SW 1271 (cell line): ENCODE measurements at places on chromosomes 7 and 10.

DNA sequence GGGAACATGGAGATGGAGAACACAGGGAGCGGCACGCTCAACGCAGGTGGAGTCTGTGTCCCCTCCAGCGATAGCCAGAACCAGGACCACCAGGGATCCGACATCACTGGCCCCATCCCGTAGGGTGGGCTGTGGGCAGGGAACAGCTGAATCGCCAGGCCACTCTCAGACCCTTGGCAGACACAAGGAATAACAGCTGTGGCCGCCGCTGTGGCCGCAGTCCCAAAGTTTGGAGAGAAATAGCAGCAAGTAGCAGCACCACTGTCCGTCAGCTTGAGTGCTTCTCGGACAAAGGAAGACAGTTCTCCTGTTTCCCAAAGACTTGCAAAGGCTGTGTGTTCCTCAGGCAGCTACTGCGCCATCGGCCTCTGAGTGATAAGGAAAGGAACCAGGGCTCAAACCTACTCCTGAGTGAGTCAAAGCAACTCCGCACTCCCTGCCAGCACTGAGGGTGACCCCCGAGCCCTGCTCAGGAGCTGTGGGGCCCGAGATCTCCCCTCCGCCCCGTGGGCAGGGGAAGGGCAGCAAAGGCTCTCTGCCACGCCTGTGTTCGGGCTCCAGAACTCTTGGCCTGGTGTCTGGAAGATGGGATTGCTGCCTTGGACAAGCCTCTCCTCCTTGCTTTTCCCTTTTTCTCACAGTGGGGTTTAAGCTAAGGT, 82.3 kb upstream of the FAM20C start:
- DNase-seq = no peak

- no peak for DNase-seq
Observed at GRCh38 chr10:77648472-77648871, 10.9 kb upstream of the KCNMA1 start.

GRCh38 chr10:60048091-60048501, 141.7 kb upstream of the CCDC6 start:
- DNase-seq = peak; percentile 1

GRCh38 chr10:88395677-88396076, 187.4 kb downstream of the RNLS start:
- no peak for DNase-seq

DNA sequence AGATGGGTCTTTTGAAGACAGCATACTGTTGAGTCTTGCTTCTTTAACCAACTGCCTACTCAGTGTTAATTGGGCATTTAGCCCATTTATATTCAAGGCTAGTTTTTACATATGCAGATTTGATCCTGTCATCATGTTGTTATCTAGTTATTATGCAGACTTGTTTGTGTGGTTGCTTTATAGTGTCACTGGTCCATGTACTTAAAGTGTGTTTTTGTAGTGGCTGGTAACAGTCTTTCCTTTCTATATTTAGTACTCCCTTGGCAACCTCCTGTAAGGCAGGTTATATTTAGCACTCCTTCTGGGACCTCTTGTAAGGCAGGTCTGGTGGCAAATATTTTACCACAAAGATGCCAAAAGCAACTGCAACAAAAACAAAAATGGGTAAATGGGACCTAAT, 66.7 kb downstream of the TES start:
- DNase-seq = no peak

DNA sequence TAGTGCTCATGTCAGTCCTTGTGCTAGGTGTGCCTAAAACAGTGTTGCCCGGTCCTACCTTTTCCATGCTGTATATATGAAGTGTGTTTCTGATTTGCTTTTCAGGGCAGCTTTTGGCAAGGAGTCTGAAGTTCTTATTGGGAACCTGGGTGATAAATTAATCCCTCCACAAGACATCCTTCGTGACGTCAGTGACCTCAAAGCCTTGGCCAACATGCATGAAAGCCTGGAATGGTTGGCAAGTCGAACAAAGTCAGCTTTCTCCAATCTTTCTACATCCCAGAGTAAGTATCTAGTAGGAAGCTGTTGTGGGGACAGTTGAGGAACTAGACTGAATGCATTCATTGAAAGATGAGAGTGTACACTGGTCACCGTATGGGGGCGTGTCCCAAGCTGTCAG, 189.4 kb upstream of the LRGUK start:
- no peak for DNase-seq

DNA sequence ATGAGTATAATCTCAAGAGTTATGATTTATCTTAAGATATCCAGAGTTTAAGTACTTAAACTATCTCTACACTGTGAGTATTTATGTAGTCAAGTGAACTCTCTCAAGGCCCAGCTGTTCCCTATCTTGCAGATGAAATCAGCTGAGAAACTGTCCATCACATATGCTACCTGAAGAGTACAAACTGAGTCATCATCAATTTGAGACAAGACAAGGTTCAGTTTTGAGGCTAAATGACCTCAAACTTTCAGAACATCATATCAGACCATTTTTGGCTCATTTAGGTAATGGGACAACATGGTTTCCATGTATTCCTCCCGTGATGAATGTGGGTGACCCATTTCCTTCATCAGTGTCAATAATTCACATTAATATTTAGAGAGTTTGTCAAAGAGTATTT, 53.1 kb upstream of the AUTS2 start:
- no peak for DNase-seq

DNA sequence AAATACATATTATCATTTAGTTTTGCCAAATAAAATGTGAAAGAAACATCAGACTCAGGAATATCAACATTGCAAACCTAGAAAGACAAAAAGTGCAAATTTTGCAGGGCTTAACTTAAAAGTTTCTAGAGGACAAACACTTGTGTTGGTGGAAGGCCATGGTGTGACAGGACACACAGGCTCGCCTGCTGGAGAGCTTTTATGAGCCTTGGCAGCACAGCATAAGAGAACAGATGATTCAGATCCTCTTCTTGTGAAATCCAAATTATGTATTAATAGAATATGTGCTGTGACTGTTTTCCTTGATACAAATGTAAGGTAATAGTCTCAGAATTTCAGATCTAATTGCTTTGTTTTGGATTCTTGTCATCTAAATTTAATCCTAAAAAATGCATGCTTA, 72.9 kb upstream of the ABCB5 start:
- DNase-seq = no peak

DNA sequence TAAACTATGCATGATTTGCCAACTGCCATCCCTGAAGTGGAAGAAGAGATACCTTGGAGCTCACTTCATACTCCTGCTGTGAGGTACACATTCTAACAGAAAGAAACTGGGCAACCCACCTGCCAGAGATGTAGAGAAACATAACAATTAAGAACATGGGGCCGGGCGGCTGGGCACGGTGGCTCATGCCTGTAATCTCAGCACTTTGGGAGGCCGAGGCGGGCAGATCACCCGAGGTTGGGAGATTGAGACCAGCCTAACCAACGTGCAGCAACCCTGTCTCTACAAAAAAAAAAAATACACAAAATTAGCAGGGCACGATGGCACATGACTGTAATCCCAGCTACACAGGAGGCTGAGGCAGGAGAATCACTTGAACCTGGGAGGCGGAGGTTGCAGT, 402.6 kb upstream of the ANKRD30A start:
- DNase-seq = no peak
